ENCODE measurements at places on chromosomes 2 and 18.
A peak's percentile ranks its signal among the peaks of the same experiment; 100 is the strongest.

DNA sequence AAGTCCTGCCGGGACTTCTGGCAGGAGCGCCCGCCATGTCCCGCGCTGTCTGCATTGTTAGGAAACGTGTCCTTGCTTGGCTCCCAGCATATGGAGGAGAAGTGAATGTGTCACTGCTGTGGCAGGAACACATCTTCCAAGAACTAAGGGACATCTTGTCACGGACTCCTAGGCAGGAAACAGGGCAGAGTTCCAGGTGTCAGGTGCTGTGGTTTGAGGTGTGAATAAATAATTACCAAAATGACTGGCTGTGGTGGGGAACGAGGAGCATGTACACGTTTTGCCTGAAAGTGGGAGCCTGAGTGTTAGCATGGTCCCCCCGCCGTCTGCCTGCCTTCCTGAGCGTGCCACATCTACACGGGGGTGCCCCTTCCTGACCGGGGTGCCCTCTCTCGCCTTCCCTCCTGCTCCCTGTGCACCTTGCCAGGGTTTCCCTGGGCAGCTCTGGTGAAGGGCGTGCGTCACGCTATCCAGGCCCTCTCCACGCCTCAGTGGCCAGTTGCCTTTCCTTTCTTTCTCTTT is 237.5 kb downstream of the LDLRAD4 start:
- DNase-seq = no peak

DNA sequence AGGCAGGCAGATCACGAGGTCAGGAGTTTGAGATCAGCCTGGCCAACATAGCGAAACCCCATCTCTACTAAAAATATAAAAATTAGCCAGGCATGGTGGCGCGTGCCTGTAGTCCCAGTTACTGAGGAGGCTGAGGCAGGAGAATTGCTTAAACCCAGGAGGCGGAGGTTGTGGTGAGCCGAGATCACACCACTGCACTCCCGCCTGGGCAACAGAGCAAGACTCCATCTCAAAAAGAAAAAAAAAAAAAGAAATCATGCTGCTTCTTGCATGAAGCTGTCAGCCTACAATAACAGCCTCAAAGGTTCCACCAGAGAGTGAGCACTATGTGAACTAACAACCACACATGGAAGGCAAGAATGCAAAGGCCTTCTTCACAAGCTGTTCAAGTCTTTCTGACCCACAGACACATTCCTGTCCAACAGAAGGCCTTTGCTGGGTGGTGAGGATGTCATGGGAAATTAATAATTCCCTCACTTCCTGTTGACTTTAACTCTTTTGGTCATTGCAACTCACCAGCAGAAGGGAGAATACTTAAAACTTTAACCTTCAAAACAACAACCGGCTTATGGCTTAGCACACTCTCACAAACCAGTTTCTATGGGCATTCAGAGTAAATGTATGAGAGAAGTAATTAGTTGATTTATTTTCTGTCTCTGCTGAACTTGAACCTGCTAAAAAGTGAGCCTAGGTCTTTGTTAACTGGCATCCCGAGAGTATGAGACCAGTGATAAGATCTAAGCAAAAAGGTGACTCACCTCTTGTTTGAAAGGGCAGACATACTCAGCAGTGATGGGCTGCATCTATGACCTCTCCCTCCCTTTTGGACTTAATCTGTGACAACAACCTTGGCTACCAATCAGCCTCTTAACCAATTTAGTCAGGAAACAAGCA is 11.8 kb downstream of the PLEKHM3 start:
- peak; percentile 63 for DNase-seq

DNA sequence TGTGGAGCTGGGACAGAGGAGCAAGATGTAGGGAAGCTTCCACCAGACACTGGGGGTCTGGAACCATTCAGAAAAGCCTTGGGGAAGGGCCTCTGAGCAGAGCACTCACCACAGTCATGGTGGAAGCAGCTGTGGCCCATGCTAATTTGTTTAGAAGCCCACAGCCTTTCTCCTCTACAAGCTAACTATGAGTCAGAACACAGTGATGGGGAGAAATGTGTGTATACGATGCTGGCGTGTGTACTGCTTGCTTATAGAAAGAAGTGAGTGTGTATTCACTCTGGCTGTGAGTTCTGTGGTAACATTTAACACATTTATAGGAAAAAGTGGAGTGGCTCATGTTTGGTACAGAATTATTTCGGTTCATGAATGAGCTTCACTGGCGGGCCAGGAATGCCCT is 157.0 kb upstream of the ACAA2 start:
- no peak for DNase-seq

DNA sequence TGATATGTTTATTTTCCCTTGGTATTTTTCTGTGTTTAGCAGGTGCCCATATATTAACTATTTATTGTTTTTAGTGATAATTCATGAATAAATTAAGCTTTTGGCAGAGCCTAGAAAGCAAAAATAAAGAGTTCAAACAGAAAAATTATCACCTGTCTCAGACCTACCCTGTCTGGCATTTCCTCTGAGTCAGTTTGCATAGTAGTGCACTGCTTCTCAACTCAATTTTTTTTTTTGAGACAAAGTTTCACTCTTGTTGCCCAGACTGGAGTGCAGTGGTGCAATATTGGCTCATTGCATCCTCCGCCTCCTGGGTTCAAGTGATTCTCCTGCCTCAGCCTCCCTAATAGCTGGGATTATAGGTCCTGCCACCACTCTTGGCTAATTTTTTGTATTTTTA is 793.9 kb downstream of the SUCLG1 start:
- no peak for DNase-seq

DNA sequence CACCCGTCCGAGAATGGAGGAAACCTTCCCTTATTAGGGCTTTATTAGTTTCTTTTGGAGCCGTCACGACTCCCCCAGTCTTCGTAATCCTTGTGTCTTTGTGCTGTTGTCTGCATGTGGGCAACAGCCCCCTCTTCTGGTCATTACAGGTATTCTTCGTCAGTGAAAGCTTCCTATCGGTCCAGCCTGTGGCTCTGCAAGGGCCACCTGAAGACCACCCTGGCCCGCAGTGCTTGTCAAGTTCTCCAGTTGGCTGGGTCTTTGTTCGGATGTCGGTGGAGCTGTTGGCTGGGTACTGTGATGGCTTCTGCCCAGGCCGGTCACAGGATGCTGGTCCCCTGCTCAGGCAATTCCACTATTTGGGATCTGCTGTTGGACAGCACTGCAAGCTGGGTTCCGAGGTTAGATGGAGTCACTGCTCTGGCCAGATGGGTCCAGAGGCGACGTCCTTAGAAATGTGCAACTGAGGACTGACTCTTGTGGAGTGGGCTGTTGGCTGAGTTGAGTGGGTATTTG is 19.2 kb downstream of the E2F6 start:
- peak; percentile 65 for DNase-seq

DNA sequence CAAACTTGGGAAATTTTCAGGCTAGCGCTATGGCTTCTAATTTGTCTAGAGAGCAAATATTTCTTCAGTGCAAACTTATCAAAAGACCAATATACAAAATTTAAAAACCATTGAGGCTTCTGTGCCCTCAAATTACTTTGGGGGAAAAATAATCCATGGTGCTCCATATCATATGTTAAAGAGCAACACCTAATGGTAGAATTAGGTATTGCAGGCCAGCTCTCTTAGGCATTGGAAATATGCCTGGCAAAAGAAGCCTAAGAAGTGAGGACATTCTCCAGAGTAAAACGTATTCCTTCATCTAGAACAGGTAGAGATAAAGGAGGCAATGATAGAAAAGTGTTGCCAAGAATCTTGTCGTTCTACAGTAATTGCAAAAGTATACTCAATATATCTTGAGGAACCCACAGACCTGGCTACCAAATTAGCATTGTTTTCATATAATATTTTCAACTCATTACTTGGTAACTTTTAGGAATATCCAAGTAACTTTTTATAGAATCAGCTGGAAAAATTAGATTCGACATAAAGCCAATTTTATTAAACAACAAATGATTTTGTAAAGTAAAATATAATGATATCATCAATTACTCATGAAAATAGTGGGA is 401.1 kb downstream of the BCL11A start:
- peak; percentile 4 for DNase-seq

DNA sequence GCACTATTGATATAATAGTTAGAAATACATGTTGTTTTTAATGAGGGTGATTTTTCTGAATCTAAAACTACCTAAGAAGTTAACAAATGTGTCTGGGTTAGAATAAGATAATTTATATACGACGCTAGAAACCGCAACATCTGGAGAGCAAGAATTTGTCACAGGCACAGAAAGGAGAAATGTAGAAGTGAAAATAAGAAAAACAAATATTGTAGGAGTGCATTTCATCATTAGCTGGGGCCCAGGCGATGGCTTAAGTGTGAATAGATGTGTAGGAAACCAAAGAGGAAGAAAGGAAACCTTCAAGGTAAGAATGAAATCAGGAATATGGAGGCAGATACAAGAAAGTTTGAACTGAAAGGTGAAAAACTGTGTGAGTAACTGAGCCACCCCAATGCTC is 90.3 kb downstream of the LRP2 start:
- no peak for DNase-seq

All from amniotic epithelial cell (primary cell).